ENCODE measurements at places on chromosomes 7 and 10. TPM values are rescaled to one million over a fixed set of nuclear protein-coding genes. Genes with fewer than 3 reads are reported as not detected.

The CLDN3 gene
- 3.9 TPM for total RNA-seq

The FKBP6 gene
- not detected for total RNA-seq

The WNT8B gene
- total RNA-seq, result not detected

The GJD4 gene
- not detected for total RNA-seq

The OR2A1 gene
- total RNA-seq, result not detected

The VSTM4 gene
- total RNA-seq, result 0.39 TPM

The SCART1 gene
- 0.31 TPM for total RNA-seq

The FAM25A gene
- total RNA-seq, result not detected

The OR9A2 gene
- total RNA-seq, result not detected

The ACBD7 gene
- 0.71 TPM for total RNA-seq

The CALML3 gene
- not detected for total RNA-seq

The PLOD3 gene
- total RNA-seq, result 89.3 TPM

The TAS2R3 gene
- total RNA-seq, result not detected

The PDIA4 gene
- total RNA-seq, result 171 TPM

The ZSCAN25 gene
- 9.7 TPM for total RNA-seq

The TCAF1 gene
- 18.6 TPM for total RNA-seq

The IFIT1B gene
- total RNA-seq, result not detected

The SORCS3 gene
- total RNA-seq, result not detected

The AKR1C1 gene
- total RNA-seq, result 584 TPM

The KDM7A gene
- 2.2 TPM for total RNA-seq

The NEUROG3 gene
- total RNA-seq, result not detected

The ELFN1 gene
- 0.32 TPM for total RNA-seq

The KLLN gene
- 0.43 TPM for total RNA-seq

The EGFR gene
- total RNA-seq, result 108 TPM

The FAM25G gene
- not detected for total RNA-seq

The MYH16 gene
- total RNA-seq, result 0.81 TPM

The PAX2 gene
- total RNA-seq, result 0.34 TPM

The CXCL12 gene
- total RNA-seq, result not detected

The ENO4 gene
- 0.59 TPM for total RNA-seq

The CLRN3 gene
- total RNA-seq, result not detected

The NUTM2E gene
- 0.40 TPM for total RNA-seq

The HKDC1 gene
- 12.9 TPM for total RNA-seq

The MNX1 gene
- total RNA-seq, result 4.1 TPM

The GPNMB gene
- total RNA-seq, result 3.2 TPM

The RBP4 gene
- 5.1 TPM for total RNA-seq

The SPDYE16 gene
- total RNA-seq, result not detected

The TRIM73 gene
- 3.1 TPM for total RNA-seq

The LRRN3 gene
- total RNA-seq, result not detected

The CYP2C19 gene
- not detected for total RNA-seq

The CEP55 gene
- total RNA-seq, result 104 TPM

The MRC1 gene
- not detected for total RNA-seq

The LRGUK gene
- total RNA-seq, result 0.29 TPM

The FAM20C gene
- total RNA-seq, result 38.0 TPM

The PTPRN2 gene
- total RNA-seq, result 0.77 TPM

The TMEM225B gene
- 0.76 TPM for total RNA-seq

The TMEM196 gene
- not detected for total RNA-seq

The FEZF1 gene
- not detected for total RNA-seq

The SFRP5 gene
- total RNA-seq, result 1.5 TPM

Measured in A549 treated with ZK216348 at 1 μM for 4 hours (cell line).